Astrocyte (in vitro differentiated cells and primary cell): ENCODE measurements at places on chromosomes 2 and 18. TPM values are rescaled to one million over a fixed set of nuclear protein-coding genes. Genes with fewer than 3 reads are reported as not detected.
A peak's percentile ranks its signal among the peaks of the same experiment; 100 is the strongest.

GRCh38 chr2:193228276-193228675 lies 1033.5 kb upstream of the TMEFF2 start:
- no peak for DNase-seq
- no peak overlapping the region for H3K27ac ChIP-seq
- H3K36me3 ChIP-seq = no peaks in the 10 kb centered on the region
- H3K27me3 ChIP-seq = no peaks in the 10 kb centered on the region
- H3K4me3 ChIP-seq = no peak overlapping the region

- no peaks in the 10 kb centered on the region for H3K36me3 ChIP-seq
- no peaks in the 10 kb centered on the region for H3K4me1 ChIP-seq
- H3K27me3 ChIP-seq = no peaks in the 10 kb centered on the region
- DNase-seq = no peak
- H3K27ac ChIP-seq = no peak overlapping the region
- no peak overlapping the region for H3K4me3 ChIP-seq
These were observed 22.5 kb downstream of the STAT4 start for GRCh38 chr2:191128172-191128910.

DNA sequence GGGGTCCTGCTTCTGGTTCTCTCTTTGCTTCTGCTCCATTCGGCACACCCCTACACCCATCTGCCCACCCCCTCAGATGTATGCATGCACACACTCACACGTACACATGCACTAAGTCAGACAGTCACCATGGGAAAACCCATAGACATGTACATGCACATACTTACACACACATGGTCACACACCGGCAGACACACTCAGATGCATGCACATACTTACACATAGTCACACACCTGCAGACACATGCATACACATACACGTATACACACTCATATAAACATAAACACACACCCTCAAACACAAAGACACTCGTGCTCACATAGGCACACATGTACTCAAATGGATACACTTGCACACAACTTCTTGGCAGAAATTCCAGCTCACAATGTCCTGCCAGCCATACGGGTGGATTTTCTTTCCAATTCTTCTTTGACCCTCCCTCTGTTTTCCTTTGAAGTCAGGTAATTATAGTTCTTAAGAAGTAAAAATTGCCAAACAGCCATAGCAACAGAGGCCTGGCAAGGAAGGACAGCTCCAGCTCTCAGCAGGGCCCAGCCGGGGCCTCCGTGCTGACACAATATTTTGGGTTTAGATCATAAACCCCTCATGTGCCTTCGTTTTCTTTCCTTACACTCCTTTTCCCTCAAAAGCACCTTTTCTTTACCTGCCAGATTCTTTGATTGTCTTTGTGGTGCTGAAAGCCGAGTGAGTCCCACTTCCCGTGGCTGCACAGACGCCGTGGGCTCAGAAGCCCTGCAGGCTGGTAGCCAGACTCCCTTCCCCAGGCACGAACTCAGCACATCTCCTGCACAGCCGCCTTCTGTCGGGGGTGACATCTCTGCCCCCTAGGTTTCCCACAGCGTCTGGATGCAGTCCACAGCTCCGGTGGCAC lies 195.7 kb downstream of the ARL4C start:
- no peak overlapping the region for H3K4me3 ChIP-seq
- DNase-seq = no peak
- H3K27ac ChIP-seq = no peak overlapping the region
- no peaks in the 10 kb centered on the region for H3K36me3 ChIP-seq
- peaks cover 15% of the 10 kb centered on the region for H3K4me1 ChIP-seq

GRCh38 chr18:21264651-21265050 lies 22.6 kb downstream of the GREB1L start:
- H3K27me3 ChIP-seq = no peaks in the 10 kb centered on the region
- DNase-seq = peak; percentile 64
- no peak overlapping the region for H3K4me3 ChIP-seq

DNA sequence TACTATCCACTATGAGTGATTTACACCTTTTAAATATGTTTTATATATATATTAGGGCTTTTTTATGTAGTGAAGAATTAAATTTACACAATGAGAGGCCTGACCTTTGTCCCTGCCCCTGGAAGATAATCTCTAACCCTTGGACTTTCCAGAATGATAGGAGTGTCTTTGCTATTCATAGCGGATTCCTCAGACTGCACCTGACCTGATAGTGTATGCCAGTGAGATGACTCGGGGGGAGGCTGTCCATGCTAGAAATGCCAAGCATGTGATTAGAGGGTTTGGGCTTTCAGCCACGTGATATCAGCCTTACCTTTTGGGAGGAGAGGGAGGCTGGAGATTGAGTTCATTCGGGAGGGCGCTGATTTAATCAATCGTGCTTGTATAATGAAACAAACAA lies 44.1 kb upstream of the LHCGR start:
- no peak overlapping the region for H3K4me3 ChIP-seq
- H3K27me3 ChIP-seq = no peaks in the 10 kb centered on the region
- DNase-seq = no peak
- no peak overlapping the region for H3K27ac ChIP-seq

- H3K27ac ChIP-seq = no peak overlapping the region
- H3K36me3 ChIP-seq = no peaks in the 10 kb centered on the region
- no peak for DNase-seq
- no peaks in the 10 kb centered on the region for H3K4me1 ChIP-seq
These were observed 14.9 kb downstream of the L3MBTL4 start for GRCh38 chr18:6399776-6400175.

DNA sequence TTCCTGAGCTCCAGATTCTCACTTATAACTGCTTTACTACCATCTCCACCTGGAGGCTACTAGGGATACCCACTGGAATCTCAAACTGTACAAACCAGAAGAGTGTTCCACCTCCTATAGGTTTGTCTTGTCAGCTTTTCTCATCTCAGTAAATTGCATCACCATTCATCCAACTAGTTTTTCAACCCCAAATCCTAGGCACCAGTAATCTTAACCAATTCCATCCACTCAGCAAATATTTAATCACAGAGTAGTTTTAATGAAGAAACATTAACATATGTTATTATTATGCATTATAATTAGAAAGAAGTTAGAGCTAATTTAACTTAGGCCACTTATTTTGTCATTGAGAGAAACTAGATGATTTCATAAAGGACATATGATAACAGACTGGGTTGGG lies 635.0 kb downstream of the DCDC2C start:
- H3K27me3 ChIP-seq = no peaks in the 10 kb centered on the region
- no peaks in the 10 kb centered on the region for H3K4me1 ChIP-seq
- no peaks in the 10 kb centered on the region for H3K36me3 ChIP-seq
- no peak overlapping the region for H3K4me3 ChIP-seq
- no peak for DNase-seq

DNA sequence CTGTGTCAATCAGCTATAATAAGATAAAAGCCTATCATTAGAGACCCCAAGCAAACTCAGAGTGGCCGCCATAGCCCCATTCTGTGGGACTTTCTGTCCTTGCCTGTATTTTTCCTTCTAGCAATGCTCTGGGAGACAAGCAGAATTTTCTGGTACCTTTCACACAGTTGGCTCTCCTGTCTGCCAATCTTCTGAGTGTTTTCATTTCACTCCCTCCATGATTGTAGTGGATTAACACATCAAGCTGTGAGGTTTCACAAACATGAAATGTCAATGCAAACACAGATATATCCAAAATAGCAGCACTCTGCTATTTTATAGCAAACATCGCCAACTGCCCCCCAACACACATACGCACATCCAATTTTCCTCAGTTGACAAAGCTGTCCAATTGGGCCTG lies 64.9 kb downstream of the C1D start:
- H3K27ac ChIP-seq = no peak overlapping the region
- H3K4me1 ChIP-seq = peaks cover 11% of the 10 kb centered on the region
- H3K36me3 ChIP-seq = no peaks in the 10 kb centered on the region
- H3K27me3 ChIP-seq = no peaks in the 10 kb centered on the region

DNA sequence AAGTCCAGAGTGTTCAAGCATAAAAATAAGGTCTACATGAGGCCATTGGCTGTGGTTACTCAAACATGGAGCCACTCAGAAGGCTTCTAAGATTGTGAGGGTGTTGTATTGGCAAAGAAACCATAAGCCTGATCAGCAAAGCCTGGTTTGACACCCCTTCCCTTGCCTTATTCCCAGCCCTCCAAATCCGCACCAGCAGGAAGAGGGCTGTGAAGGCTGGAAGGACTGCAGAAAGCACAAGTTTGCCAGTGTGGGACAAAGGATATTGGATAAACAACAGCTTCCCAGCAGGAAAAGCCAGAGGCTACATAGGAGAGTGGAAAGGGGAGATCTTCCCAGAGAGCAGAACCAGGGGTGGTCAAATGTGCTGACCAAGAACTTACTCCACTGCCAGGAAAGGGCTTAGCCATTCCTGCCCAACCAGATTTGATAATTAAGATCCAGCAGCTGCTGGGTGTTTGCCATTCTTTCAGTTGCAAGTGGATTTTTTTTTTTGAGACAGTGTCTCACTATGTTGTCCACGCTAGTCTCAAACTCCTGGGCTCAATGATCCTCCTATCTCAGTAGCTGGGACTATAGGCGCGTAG lies 1.5 kb upstream of the PRKAG3 start:
- no peak overlapping the region for H3K27ac ChIP-seq
- no peak overlapping the region for H3K4me3 ChIP-seq
- DNase-seq = no peak

DNA sequence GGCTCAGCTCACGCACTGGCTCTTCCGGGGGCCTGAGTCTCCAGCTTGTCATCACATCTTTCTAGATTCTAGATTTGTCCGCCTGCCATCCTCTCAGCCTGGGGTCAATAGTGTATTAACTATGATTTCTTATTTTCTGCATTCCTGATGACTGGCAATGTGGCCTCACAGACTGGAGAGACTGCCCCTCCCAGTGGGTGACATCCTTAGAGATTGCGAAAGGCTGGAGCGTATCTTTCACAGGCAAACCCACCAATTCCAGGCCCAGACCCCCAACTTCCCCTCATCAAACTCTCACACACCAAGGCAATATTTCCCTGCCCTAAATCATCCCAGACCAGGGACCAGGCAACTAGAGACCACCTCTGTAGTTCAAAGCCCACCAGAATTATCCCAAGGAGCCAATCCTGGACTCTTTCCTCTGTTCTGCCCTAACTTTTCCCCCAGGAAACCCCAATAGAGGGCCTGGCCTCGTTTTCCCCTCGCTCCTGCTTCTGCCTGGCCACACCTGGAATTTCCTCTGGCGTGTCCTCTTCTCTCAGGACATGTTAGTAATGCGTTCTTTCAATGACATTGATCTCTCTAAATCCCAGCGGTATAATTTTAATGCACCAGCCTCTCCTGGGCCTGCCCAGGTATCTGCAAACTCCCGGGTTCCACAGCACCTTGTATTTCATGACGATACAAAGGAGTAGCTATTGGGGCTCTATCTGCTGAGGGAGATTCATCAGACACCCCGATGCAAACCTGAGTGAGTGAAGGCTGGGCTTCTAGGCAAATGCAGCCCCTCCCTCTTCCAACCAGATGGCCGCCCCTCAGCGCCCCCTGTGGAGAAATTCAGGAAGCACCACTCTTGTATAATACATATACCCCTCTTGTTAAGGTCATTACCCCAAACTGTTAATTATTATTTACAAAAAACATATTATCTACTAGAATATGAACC lies 2.4 kb upstream of the KCNF1 start:
- peaks cover 3% of the 10 kb centered on the region for H3K4me1 ChIP-seq
- H3K27ac ChIP-seq = no peak overlapping the region
- DNase-seq = no peak

The CXCR4 gene
- total RNA-seq = 2.8 and 4.1 TPM in 2 replicates

The DSC3 gene
- 5.2 and 5.6 TPM in 2 replicates for total RNA-seq

The LYPD6 gene
- total RNA-seq = 1.1 and 1.4 TPM in 2 replicates

The LIPG gene
- total RNA-seq = 11.0 and 18.3 TPM in 2 replicates
